Inflammatory macrophage (primary cell): ENCODE measurements at places on chromosomes 5 and 9.

GRCh38 chr9:90916147-90916734, 114.6 kb downstream of the SYK start:
- no peak for DNase-seq

DNA sequence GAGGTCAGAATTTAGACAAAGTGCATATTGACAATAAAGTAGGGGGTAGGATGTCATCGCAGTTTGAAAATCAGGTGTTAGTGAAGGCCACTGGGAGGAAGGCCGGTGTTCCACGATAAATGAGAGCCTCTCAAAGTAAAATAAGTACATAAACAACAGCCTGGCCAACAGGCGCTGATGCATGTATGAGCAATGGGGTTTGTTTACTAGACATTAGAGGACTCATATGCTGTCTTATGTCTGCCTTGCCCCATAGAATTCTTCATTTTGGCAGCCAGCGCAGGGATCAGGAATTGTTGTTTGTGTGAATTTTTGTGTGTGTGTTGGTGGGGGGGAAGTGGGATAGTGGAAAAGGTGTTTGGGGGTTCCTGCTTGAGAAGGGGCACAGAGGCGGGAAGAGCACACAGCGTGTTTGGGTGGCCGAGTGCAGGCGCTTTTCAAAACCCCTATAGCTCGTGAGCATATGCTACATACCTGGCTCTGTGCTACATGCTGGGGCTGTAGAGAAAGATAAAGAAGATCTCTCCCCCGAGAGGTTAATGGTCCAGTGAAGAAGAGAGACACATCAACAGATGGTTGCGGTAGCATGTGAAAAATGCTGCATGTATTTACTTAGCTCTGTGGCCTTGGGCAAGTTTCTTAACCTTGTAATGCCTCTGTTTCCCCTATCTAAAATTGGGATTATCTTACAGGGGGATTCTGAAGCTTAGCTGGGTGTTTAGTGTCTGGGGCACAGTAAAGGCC, 11.5 kb downstream of the SNX30 start:
- DNase-seq: no peak

- DNase-seq: no peak
These were observed 30.1 kb upstream of the FAM120AOS start for GRCh38 chr9:93483497-93483896.

GRCh38 chr5:143434261-143435209, 31.0 kb upstream of the NR3C1 start:
- DNase-seq: peak; percentile 66

GRCh38 chr9:88373045-88373444, 15.2 kb upstream of the SPIN1 start:
- peak; percentile 55 for DNase-seq

DNA sequence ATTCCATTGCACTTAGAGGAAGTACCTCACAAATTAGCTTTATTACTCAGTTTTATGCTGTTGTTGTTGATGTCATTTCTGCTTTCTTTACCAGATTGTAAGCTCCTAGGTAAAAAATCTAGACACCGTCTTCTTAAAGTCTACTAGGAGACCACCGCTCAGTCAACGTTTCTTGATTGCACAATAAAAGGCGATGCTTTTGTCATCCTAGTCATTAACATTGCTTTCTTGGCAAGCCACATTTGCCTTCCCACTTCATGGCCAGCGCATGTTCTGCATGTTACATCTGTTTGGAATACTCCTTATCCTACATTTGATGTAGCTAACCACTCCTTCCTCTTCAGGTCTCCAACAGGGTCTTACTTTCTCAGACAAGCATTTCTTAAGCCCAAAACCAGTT, 464.0 kb upstream of the TUSC1 start:
- DNase-seq: no peak

DNA sequence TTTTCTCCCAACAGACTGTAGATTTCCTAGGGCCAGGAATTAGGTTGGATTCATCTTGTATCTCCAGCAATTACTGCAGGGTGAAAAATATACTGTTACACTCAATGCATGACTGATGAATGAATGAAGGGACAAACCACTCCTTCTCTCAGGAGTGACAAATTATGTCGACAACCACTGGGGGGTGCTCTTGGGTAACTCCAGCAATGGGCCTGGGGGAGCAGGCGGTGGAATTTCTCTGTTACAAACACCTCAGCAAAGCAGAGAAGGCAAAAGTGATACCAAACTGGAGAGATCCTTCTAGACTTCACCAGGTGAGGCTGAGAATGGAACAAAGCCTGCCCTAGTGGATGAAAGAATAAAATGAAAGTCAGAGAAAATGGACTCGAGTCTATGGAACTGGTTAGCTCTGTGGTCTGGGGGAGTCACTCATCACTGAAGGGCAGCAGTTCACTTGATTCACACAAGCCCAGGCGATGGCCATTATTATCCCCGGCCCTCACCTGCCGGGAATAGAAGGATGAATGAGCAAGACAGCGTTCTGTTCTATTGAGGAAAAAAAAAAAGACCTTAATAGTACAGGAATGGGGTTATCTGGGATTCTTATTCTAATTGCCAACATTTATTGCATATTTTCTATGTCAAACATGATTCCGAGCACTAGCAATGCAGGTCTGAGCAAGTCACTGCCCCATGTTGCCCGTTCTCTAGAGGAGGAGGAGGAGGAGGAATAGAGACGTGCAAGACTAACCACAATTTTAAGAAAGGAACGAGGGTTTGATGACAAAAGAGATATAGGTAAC, 341.1 kb downstream of the ASTN2 start:
- no peak for DNase-seq

DNA sequence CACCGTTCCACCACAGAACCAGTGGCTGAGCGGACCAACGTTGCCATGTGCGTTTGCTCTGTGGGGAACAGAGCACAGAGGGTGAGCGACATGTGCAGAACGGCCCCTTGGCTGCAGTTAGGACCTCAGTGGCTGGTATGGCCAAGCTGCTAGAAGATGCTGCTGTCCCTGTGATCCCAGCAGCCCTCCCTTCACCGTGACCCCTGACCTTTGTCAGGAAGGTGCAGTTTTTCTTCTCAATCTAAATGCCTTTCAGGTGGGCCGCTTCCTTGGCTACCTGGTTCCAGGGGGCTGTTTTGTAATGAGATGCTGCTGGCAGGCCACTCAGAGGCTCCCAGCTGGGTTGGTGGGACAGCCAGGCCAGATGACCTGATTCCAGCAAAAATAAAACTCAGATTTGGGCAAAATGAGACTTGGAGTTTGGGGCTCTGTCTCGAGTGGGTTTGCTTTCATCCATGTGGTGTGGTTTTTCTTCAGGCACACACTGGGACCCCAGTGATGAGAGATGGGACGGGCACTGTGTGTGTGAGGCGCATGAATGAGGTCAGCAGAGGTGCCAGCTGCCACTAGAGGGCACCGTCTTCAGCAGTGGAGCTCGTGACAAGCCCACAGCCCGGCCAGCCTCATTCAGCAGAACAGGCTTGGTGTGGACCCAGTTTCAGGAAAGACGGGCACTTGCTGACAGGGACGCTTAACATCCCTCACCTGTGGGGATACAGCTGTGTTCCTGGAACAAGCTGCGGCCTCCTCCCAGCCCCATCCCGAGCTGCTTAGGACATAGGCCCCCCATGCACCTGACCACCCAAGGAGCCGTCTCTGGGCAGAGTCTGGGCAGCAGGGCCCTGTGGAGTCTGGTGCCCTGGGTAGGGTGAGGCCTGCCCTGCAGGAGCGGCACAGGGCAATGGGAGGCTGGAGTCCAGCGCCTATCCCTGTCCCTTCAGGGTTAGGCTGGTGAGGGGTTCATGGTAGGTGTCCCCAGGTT, 4.1 kb downstream of the MRPS2 start:
- DNase-seq: peak; percentile 61

- DNase-seq: no peak
These were observed 7.7 kb upstream of the ADRA1B start for GRCh38 chr5:159908591-159908940.

DNA sequence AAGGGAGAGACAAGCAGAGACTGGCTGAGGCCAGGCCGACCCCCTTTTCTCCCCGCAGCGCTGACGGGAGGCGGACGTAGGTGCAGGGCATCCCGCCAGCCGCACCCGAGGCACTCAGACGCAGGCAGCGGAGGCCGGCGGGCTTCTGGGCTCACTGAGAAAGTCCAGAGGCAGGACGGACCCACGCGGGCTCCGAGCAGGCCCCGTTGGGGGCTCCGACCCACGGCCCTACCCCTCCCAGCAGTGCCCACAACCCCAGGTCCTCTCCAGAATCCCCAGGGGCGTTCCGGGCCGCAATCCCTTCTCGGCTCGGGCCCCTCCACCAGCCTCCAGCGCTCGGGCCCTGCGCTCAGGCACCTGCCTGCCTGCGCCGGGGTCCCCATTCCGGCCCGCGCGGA, 543 bp downstream of the MTMR12 start:
- peak; percentile 29 for DNase-seq

- no peak for DNase-seq
These were observed 102.3 kb upstream of the ABCA1 start for GRCh38 chr9:105030285-105030684.

DNA sequence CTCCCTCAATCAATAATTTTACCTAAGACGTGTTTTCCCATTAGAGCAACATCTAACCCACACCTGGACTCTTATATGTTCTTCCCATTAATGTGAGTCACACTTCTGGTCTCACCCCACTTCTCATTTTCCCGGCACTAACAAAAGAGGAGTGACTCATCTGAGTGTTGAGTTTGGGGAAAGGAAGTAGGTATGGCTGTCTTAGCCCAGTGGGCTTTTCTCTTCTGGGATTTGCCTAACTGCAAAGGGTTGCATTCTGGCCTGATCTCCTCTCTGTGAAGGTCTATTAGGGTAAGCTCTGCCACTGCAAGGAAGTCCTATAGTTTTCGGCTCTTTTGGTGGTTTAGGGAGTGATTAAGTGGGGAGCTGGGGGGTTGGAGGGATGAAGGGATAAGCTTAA, 195.6 kb downstream of the KIAA0825 start:
- peak; percentile 18 for DNase-seq

DNA sequence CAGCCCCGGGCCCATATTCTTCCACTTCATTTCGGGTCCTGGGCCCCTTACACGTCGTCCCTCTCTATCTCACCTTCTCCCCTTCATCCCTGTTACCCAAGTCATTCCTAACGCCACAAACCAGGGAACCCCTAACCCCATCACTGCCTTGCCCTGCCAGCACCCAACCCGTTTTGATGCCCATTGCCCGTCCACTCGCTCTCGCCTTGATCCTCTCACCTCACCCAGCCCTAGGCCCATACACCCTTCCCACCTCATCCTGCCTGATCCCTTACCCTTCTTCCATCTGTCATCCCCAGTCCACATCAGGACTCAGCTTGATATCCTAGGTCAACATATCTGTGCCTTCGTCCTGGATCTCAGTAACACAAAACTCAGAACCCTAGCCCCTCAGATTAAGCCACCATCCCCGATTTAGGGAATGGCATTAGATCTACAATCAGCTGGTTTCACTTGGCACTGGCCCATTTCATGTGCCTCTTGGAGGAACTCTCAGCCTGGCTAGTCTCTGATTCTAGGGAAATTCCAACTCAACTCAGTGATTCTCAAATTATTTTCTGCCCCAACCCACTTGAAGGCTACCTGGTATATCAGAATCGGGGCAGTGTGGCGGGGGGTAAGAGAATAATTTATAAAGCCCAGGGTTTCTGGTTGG, 489 bp downstream of the CHMP5 start:
- no peak for DNase-seq

DNA sequence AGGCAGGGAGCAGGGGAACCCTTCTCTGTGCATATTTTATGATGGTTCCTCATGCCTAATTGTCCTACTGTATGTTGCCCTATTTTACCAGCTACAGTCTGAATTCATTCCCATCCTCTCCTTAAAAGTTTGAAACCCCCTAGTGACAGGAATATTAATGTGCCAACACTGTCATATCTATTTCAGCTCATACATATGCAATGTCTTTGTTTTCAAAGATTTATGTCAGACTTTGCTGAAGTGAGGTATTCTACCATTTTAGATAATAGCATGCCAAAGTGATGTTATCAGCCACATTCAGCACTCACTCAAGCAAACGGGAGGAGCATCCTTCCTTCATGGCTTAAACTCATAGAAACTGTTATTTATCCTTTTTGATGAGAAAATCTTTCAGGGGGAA, 696.5 kb downstream of the NR2F1-AS1 start:
- DNase-seq: no peak

DNA sequence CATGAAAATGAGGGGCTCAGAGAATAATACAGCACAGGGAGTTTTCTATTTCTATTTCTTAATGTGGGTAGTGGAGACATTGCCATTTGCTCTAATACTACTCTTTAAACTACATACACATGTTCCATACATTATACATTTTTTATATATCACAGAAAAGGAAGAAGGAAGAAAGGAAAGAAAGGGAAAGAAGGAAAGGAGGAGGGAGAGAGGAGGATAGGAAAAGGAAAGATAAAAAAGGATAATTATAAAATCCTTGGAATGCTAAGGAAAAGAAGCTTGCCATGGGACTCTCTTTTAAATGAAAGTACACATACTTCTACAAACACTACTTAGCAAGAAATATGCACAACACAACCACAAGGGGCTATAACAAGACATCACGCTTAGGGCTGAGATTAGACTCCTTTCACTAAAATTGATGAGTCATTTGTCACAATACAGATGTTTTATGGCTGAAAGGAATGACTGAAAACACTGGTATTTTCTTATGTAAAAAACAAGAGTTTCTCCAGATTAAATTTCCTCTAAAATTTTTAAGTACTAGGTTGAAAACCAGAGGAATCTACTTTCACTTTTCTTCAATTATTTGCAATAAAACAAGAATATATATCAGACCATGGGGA, 219.8 kb downstream of the ARL15 start:
- DNase-seq: no peak
